Panc1 (cell line): ENCODE measurements at places on chromosomes 12 and 14.

- no peak for DNase-seq
Measured at GRCh38 chr14:28344381-28344780, 422.2 kb upstream of the FOXG1 start.

DNA sequence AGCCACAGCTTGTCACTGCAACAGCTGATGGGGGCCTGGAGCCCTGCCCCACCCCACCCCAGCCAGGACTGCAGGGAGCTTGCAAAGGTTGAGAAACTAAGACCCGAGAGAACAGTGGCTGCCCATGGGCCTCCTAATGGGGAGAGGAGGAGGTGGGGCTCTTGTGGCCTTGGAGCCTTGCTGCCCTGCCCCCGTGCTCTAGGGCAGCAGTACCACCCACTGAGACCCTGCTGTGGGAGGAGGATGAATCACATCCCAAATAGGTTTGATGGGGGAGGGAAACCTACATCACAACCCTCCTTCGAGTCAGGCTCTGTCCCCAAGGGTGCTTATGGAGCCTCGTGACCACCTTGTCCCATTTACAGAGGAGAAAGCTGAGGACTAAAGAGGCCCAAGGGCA is 15.9 kb downstream of the HHIPL1 start:
- no peak for DNase-seq

GRCh38 chr12:125519026-125519651 is 453.9 kb downstream of the AACS start:
- no peak for DNase-seq

- DNase-seq: no peak
Measured at GRCh38 chr14:23237772-23238594, at the start of gene RNF212B. Gene RNF212B (plus strand): TSS chr14:23237936. CDS start chr14:23240346, 2,410 bp downstream.

DNA sequence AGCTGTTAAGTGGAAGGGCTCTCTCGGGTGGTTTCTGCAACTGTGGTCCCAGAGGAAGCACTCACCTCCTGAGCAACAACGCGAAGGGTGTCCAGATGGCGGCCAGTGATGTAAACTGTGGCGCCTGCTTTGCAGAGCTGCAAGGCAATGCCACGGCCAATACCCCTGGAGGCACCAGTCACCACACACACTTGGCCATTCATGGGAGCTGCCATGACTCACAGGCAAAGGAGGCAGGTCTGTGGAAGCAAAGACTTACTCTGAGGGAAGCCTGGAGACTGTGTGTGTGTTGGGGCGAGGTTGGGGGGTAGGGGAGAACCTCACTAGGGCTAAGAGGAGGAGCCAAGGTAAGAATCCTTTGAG is 707 bp downstream of the DHRS1 start:
- no peak for DNase-seq
